ENCODE measurements at places on chromosomes 3 and 15.
A peak's percentile ranks its signal among the peaks of the same experiment; 100 is the strongest.

- DNase-seq, result no peak
Measured at GRCh38 chr3:83131236-83131635, 1369.8 kb upstream of the GBE1 start.

GRCh38 chr15:67465196-67465952, 55.6 kb upstream of the C15orf61 start:
- peak; percentile 13 for DNase-seq

- DNase-seq, result no peak
Measured at GRCh38 chr3:109125902-109126301, 8.0 kb upstream of the MORC1 start.

GRCh38 chr3:13277860-13278531, 142.1 kb downstream of the NUP210 start:
- DNase-seq, result no peak

- DNase-seq, result no peak
Measured at GRCh38 chr3:115930168-115930567, 306.9 kb downstream of the GAP43 start.

GRCh38 chr15:63540449-63540848, 36.1 kb downstream of the USP3 start:
- no peak for DNase-seq

GRCh38 chr3:157152438-157152837, 7.5 kb downstream of the CCNL1 start:
- DNase-seq, result no peak

DNA sequence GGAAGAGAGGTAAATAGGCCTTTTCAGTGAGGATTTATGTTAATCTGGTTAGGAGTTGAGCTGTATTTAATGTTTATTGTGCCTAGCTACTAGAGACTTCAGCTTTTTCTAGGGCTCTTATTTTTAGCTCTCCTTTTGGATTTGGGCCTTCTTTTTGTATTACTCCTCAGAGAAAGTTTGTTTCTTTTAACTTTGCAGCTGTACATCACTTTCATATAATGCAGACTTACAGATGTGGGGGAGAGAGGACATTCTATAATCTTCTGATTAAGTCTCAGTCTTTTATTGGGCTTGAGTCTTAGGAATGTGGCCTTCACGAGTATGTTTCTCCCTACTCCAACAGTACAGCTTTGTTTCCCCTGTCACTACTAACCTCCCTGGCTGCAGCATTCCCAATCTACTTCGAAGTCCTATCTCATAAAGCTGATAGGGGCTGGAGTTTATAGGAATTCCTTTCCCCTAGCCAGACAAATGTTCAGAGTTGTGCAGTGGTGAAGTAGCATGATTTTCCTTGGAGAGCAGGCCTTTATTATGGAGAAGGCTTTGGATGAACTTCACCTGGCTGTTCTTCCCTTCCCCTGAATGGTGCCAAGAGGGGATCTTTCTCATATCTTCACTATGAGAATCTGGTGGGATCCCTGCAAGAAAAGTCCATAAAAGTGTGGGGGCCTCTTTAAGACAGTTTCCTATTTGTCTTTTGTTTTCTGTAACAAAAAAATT, 82.2 kb upstream of the CBLB start:
- DNase-seq, result no peak

DNA sequence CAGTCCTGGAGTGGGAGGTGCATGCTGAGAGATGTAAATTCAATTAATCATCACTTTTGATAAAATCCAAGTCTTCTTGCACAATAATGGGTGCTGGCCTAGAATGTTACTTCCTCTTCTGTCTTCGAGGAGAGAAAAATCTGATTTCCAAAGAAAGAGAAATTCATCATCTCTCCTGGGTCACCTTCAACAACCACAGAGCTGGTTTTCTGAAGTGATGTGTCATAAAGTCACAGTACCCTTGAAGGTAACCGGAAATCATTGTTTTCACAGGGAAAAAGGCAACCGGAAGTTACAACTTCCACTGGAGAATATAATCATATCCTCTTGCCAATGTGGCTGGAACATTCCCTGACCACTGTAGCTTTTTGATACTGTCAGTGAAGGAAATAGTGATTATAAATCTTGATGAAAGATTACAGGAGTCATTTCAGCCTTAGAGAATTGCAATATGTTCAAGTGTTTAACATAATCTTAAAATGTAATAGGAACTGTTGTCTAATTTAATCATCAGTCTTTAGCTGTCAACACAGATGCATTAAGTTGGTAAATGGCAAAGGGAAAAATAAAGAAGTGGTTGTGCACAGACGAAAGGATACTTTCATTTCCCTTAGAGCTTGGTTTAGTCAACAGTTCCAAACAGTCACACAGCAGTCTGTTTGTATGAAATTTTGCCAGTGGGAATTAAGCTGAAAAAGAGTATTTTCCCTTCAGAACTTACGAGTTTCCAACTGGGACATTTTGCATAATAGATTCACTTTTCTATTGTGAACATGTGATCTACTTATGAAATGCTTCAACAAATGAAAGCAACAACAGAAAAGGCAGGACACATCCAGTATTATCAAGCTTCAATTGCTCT, 106.5 kb upstream of the SLC4A7 start:
- peak; percentile 50 for DNase-seq

DNA sequence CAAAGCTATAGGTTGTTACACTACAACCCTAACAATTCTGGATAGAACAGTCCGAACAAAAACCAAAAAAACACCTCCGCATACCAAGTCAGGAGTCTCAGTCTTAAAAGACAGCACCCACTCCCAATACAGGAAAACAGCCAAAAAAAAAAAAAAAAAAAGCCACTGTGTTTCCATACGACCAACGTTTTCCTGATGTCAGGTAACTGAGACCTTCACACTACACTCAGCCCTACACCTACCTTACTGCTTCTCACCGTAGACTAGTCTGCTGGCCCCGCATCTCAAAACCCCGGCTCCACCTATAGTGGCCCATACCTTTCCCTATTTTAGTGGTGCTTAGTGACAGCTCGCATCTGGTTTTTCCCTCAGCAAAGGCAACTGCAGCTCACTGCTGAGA, 339.5 kb upstream of the ADAMTS9 start:
- DNase-seq, result no peak

GRCh38 chr3:190210608-190211007, 89.9 kb upstream of the P3H2 start:
- no peak for DNase-seq

- DNase-seq, result no peak
Measured at GRCh38 chr3:128706086-128706615, 19.8 kb upstream of the RAB7A start.

GRCh38 chr3:40045051-40045450, 235.6 kb downstream of the MYRIP start:
- no peak for DNase-seq

DNA sequence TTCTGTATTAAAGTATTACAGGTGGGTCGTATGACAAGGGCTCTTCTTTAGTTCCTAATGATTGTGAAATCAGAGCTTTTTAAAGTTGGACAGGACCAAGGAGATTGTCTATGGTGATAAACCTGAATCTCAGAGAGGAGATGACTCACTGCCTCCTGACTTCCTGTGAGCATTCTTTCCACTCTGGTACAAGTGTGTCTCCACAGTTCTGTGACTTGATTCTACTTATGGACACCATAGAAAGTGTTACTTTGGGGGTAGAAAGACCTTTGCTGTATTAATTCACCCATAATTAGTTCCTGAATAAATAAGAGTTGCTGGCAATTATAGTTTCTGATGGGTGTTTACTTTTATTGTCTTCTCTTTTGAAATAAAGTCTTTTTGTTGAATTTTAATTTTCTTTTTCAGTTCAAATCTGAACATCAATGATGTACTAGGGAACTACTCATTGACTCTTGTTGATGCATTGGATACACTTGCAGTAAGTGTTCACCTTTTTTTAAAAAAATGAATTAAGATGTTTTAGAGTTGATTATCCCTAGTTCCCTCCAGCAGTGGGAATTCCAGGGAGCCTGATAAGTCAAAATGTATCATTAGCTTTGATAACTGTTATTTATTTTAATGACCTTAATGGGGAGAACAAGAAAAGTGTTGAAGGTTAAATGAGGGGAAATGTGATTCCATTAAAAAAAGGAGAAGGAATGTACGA, 7.4 kb downstream of the EDEM1 start:
- peak; percentile 65 for DNase-seq

GRCh38 chr15:71093054-71094024, 21.9 kb upstream of the THSD4 start:
- no peak for DNase-seq

- no peak for DNase-seq
Measured at GRCh38 chr3:72625602-72626337, 222.5 kb downstream of the SHQ1 start.

- peak; percentile 25 for DNase-seq
Measured at GRCh38 chr3:138747225-138747624, 87.5 kb downstream of the PIK3CB start.

- DNase-seq, result peak; percentile 44
Measured at GRCh38 chr15:38651328-38652038, 86.9 kb upstream of the RASGRP1 start.

- DNase-seq, result peak; percentile 33
Measured at GRCh38 chr3:81763001-81763400, 1.6 kb upstream of the GBE1 start.

GRCh38 chr3:189507856-189508255, 123.3 kb upstream of the TP63 start:
- DNase-seq, result no peak

DNA sequence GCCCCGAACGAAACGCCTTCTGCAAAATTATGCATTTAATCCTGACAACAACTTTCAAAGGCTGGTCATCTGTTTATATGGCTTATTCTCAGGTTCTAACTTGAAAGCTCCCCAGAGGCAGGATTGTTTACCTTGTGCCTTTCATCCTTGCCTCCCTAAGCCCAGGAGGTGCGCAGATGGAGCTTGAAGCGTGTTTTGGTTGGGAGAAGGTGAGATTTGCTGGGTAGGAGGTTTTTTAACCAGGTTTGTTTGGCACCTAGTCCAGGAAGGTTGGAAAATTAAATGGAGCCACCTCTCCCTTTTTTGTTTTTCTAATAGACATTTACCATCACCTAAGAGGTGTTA, 675 bp downstream of the TSEN2 start:
- no peak for DNase-seq

GRCh38 chr15:84773716-84774115, 25.3 kb downstream of the ZNF592 start:
- no peak for DNase-seq

DNA sequence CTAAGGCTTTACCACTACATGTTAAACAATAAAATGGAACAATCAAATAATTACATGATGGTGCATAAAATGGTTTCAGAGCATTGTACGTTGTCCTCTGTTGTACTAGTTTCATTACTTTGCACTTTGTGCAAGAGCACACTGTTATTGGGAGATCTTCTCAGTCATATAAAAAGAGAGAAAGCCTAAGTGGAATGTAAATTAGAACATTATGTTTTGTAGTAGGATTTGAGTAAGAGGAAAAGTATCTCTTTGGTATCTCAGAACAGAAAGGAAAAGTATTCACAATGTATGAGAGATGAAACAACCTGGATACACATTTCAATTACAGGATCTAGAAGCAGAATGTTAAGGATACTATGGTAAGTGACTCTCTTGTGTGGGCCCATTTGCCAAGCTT, 26.9 kb upstream of the PLSCR2 start:
- DNase-seq, result no peak

GRCh38 chr3:81778678-81779182, 17.3 kb upstream of the GBE1 start:
- DNase-seq, result no peak

DNA sequence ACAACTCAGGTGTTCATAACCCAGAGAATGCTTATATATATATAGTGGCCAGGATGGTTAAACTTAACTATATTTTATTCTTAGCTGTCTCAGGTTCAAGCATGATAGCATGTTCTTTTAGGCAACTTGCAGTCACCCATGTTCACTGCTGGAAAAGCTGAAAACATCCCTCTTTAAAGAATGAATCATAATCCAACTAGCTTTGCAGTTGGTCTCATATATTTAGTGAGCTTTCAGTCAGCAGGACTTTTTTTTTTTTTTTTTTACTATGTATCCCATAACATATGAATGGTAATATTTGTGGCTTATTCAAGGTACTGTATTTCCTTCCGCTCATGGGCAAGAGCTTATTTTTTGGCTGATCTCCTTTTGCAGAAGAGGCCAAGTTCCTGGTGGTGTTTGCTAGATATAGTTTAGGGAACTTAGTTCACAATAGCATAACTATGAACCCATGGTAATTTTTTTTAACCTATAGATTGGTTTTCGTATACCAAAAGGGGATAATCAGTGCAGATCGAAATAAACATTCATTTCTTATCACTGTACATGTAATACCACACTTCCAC, 77.6 kb downstream of the CMSS1 start:
- peak; percentile 69 for DNase-seq

DNA sequence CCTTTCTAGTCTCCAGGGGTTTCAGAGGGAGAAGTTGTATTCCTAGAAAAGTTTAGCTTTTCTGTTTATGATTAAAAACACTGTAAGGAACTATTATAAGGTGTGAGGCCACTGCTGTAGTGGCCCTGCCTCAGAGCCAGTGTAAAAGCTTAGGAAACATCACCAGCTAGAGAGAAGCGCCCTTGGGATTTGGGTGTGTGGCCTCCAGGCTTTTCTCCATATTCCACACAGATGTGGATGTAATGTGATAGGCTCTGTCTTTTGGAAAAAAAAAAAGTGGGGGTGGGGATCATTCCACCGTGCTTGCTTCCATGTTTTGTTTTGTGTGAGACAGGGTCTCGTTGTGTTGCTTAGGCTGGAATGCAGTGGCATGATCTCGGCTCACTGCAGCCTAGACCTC, 13.9 kb downstream of the SEC61A1 start:
- no peak for DNase-seq

DNA sequence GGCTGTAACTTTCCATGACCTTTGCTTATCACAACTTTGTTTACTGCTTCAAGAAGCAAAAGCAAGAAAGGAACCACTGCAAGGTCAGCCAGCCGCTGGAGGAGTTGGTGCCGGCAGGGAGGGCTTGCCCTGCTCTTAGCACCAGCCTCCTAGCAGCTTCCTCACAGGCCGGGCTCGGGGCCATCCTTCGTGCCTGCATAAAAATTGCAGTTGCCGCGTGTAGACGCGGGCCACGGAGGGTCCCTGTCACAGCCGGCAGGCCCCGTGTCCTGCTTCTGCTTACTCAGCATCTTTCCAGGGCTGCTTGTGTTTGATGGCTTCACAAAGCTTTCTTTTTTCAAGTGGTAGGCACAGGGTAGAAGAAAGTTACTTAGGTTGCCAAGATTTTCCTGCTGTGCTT, 84.4 kb downstream of the PGPEP1L start:
- no peak for DNase-seq

- DNase-seq, result no peak
Measured at GRCh38 chr15:85771781-85772445, 22.8 kb downstream of the KLHL25 start.

GRCh38 chr15:79035111-79035601, 55.4 kb downstream of the RASGRF1 start:
- DNase-seq, result no peak

DNA sequence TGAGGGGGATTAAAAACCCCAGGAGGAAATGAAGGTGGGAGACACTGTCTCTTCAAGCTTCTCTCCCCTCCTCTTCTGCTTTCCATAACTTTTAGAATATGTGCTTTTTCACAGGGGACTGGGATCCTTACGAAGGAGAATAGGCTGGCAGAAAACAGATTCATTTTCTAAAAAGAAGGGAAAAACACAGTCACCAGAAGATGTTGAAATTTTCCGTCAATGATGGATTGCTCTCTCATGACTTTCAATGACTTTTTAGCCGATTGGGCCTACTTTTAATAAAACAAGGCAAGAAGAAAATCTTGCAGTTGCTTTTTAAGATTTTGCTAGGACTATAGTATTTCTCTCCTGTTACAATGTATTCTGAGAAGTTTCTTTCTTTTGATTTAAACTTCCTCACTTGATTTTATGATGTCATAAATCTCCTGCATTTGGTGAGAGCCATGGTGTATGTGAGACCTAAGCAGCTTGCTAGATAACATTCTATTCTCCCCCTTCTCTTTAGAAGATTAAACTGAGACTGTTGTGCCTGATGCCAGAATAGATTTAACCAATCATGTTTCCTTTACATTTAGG, 241.2 kb downstream of the FEZF2 start:
- no peak for DNase-seq

Data from KBM-7 (cell line).